ENCODE measurements at places on chromosomes 4 and X.

GRCh38 chr4:117596917-117597480 lies 437.3 kb upstream of the NDST3 start:
- no peak for DNase-seq

DNA sequence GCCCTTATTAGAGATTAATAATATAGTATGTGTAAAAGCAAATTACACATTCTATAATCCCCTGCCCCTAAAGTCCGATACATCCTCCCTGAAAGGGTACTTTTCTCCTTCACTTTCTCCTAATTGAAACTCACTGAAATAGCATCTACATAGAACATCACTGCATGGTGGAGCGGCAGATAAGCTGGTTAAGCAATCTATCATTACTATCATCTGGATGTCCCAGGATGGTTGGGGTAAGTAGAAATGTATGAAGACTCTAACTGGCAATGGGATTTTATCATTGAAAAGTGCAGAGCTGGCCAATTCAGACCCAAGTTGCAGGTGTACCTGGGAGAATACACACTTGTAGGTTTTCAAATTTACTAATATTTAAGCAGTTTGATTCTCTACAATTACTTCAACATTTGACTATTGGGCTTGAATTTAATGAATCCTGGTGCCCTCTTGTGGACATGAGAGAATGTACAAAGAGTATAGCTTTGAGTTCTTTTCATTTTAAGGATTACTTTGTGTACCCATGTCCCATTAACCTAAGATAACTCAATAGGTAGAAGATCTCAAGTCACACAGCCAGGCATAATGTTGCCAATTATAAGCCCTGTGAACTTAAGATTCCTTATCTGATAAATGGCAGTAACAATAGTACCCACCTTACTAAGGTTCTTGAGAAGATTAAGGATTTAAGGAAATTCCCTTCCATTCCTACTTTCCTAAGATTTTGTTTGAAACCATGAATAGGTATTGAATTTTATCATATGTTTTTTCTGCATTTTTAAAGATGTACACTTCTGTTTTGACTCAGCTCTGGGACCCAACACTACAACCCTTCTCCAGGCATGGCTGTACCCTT lies 69.8 kb downstream of the SHROOM3 start:
- peak; percentile 46 for DNase-seq

GRCh38 chr4:35966566-35966965 lies 277.7 kb downstream of the ARAP2 start:
- no peak for DNase-seq

- no peak for DNase-seq
Observed at GRCh38 chr4:174699654-174700053, 129.4 kb downstream of the GLRA3 start.

- DNase-seq = no peak
Observed at GRCh38 chrX:105752338-105752956, 69.9 kb upstream of the NRK start.

DNA sequence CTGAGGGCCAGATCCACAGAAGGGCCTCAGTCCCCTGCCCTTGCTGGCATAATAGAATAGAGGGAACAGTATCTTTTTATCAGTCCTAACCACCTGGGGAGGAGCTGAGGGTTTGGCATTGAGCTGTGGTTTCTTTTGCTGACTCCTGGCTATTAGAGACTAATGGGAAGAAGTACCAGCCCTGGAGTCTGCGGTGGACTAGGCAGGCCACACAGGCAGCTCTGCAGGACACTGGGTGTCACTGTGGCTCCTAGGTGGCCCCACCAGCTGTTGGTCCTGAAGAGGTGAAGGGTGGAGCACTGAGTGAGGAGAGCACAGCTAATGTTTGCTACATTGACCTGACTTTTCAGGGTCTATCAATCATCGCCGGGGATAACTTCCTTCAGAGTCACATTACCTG lies 52.8 kb upstream of the GPC4 start:
- DNase-seq = no peak

- no peak for DNase-seq
Observed at GRCh38 chr4:145821766-145822165, 116.9 kb downstream of the ZNF827 start.

- DNase-seq = no peak
Observed at GRCh38 chrX:111322231-111322855, 52.1 kb upstream of the CAPN6 start.

DNA sequence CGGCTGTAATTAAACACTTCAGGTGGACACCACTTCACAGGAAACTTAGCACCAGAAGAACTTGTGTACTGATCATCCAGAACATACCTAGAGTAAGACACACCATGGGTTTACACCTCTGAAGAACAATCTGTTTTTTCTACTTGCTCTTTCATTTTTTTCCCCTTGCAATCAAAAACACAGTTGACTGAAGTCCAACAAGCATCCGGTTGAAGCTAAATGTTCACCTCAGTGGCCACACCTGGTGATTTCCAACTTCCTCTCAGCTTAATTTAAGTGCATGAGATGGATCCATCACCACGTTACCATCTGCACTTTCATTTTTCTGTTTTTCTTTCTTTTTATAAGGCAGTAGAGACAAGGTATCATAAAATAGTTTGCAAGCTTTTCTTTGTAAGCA lies 4.9 kb upstream of the TXK start:
- DNase-seq = no peak

DNA sequence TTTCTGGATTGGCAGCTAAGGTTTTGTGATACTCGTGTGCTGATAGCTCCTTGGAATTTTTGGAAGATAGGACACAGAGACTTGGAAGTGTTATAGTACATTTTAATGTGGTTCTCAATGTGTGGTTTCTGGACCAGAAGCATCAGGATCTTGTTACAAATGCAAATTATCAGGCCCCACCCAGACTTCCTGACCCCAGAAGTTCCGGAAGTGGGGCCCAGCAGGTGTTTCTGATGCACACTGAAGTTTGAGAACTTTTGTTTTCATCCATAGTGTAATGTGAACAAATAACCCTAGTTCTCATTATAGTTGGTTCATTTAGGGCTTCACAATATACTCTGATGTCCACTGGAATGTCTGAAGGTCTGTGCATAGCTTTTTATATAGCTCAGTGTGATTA lies 49.6 kb downstream of the LAMP2 start:
- no peak for DNase-seq

- DNase-seq = no peak
Observed at GRCh38 chrX:133604801-133605200, 189.5 kb upstream of the GPC4 start.

DNA sequence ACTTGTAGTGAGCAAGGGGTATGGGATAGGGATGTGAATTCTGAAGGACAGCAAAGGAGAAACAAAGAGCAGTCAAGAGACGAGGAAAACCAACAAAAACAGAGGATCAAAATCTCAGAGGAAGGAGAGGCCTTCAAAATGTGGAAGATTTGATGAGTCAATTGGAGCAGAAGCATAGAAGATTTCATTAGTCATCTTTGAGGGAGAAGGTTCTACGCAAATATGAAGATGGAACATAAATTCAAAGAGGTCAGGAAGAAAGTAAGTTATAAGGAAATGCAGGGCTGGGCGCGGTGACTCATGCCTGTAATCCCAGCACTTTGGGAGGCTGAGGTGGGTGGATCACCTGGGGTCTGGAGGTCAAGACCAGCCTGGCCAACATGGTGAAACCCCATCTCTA lies 35.4 kb downstream of the MID2 start:
- no peak for DNase-seq

DNA sequence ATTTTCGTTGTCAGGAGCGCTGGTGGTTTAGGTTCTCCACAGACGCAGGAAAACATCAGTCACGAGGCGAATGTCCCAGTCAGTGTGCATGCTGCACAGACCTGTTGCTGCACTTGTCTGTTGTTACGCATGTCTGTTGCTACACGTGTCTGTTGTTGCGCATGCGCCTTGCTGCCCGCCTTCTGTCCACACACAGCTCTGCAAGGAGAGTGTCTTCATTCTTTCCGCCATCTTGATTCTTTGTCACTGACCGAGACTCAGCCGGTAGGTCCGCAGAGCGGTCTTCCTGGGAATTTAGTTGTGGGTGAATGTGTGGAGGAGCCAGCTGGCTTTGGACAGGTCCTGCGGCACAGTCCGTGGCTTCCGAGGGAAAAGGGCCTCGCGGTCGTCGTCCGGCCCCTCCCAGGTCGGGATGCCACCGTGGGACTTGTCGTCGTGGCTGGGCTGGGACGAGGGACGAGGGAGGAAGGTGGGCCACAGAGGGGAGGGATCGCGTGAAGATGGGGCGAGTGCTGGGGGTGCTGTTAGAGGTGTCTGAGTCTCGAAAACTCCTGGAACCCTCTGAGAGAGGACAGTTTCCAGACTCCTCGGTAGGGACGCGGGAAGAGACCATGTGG lies at the start of gene PAGE2B:
Gene PAGE2B (plus strand): TSS at position 180 of the 617 bp plus-strand sequence. CDS start 1,012 bp downstream, outside the sequence.
- DNase-seq = no peak

- no peak for DNase-seq
Observed at GRCh38 chr4:67521506-67521905, 23.8 kb downstream of the CENPC start.

DNA sequence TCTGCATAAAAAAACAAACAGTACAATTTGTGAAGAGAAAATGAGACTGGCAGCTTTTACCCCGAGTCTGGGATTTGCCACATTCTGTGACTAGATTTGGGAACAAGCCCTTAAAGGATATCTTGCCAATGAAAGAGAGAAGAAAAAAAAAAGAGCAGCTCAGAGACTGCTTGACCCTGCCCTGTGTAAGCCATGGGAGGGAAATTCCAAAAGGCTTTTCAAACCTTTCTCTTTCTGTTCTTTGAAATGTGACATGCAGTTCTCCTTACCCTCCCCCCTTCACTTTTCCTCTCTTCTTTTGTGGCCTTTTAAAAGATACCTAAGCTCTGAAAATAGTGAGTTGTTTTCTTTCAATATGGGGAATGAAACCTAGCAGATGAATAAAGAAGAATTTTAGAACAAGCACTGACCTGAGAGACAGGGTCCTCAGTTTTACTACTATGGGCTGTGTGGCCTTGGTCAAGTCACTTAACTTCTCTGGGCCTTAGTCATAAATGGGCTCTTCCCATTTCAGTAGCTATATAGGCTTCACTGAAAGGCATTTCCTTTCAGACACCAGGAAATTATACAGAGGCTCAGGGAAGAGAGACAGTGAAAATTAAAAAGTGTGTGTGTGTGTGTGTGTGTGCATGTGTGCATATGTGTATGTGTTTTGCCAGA lies 5.1 kb downstream of the CCDC160 start:
- DNase-seq = no peak

DNA sequence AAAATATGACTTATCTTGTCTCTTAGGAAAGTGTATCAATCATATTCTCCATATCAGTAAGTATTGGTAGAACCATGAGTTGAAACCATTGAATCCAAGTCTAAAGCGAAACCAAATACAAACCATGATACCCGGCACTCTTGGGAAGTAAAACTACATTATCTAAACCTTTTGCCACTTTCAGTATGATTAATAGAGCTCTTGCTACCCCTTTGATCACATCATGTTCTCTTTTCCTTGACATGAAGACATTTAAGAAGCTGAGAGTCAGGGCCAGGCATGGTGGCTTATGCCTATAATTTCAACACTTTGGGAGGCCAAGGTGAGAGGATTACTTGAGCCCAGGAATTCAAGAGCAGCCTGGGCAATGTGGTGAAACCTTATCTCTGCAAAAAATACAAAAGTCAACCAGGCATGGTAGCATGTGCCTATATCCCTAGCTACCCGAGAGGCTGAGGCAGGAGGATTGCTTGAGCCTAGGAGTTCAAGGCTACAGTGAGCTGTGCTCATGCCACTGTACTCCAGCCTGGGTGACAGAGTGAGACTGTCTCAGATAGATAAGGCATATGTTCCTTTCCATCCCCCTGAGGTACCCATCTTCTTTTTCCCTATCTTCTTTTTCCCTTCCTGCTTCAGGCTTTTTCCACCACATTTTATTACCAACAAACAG lies 45.4 kb downstream of the CEP135 start:
- DNase-seq = no peak

GRCh38 chr4:146029147-146029546 lies 90.5 kb upstream of the ZNF827 start:
- DNase-seq = peak; percentile 8

DNA sequence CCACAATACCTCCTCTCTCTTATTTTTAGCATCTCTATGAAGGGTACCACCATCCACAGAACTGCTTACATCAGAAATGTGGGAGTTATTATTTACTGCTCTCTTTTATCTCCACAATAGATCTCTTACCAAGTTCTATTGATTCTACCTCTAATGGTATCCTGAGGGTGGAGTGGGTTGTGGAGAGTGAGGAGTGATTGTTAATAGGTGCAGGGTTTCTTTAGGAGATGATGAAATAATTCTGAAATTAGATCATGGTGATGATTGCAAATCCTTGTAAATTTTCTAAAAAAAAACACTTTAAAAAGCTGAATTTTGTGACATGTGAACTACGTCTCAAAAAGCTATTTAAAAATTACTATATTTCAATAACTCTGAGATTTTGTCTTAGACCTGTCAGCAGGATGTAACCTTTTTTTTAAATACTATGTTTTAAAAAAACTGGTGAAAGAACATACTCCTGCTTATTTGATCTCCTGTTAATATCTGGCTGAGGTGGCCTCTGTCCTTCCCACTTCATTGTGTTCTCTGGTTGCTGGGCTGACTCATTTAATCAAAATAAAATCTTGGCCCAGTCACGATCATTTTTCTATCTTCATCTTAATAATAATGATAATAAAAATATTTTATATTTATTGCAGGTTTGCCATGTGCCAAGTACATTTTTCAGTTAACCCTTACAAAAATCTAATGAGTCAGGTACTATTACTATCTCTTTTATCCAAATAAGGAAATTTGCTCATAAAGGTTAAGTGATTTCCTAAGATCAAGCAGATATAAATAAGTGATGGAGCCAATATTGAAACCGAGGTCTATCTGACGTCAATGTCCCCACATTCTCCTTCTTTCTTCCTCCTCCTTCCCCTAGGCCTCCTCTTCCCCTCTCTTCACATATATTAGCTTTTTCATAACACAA lies 73.5 kb downstream of the GLUD2 start:
- no peak for DNase-seq

DNA sequence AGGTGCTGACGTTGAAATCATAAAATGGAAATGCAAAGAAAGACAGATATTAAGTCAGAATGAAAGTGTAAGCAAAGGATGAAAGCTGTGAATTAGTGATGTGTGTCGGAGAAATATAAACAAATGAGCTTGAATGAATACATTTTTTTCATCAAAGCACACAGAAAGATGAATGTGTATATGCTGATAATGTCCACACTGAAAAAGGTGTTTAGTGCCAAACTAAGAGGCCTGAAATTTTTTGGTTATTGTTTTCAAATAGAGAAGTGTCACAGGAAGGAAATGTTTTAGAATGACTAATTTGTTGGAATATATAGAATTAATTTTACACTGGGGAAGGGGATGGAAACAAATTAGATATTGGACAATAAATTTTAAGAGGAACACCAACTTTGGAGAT lies 1217.6 kb downstream of the PCDH18 start:
- DNase-seq = no peak

DNA sequence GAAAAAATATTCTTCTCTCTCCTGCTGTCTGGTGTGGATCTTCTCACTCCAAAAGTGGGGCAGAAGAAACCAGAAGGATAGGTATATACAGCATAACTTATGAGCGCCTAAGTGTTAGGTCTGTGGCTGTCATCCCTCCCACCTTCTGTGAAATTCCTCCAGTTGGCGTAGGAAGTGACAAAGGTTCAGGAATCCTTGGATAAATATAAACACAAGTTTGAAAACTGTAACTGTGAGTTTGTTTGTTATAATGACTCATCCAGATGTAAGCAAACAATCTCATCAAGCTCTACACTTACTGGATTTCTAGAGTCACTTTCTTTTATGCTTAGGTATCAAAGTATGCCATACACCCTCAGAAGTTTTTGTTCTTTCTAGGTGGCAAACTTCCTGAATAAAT lies 405.2 kb downstream of the FAT4 start:
- DNase-seq = peak; percentile 75

GRCh38 chr4:51884055-51884454 lies 41.1 kb downstream of the DCUN1D4 start:
- no peak for DNase-seq

Data from LHCN-M2 (cell line).